Activated CD4-positive, CD25-positive, alpha-beta regulatory T cell (primary cell): ENCODE measurements at places on chromosomes 4 and X.
A peak's percentile ranks its signal among the peaks of the same experiment; 100 is the strongest.

DNA sequence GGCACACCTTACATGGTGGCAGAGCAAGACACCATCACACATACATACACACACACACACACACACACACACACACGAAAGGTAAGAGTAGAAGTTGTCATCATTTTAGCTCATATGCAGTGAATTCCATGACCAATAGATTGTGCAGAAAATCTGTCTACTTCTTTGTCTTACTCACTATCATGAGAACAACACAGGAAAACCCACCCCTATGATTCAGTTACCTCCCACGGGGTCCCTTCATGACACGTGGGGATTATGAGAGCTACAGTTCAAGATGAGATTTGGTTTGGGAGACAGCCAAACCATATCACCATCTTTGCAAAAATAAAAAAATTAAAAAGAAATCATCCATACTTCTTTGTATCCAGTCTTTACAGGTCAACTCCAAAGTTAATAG is 221.1 kb downstream of the BMPR1B start:
- DNase-seq: no peak

DNA sequence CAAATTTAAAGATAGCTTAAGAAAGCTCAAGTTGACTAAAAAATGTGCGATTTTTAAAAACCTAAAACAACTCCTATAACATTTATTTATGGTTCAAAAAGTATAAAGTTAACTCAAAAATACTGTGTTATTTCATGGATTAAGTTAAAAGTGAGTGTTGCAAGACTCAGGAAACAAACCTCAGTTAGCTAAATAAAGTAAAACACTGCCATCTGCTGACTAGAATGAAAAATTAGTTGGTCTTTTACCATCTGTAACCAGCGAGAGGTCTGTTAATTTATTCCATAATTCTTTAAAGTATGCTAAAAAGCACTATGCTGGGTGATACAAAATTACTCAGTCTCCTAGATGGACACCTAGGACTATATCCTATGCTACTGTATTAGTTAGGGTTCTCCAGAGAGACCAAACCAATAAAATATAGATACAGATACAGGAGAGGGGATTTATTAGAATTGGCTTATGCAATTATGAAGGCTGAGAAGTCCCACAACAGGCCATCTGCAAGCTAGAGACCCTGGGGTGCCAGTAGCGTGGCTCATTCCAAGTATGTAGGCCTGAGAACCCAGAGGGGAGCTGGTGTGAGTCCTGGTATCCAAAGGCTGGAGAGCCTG is 4.9 kb upstream of the WDFY3 start:
- no peak for DNase-seq

- peak; percentile 20 for DNase-seq
Measured at GRCh38 chrX:153953342-153953830, 8.9 kb upstream of the RENBP start.

- DNase-seq: no peak
Measured at GRCh38 chrX:154732421-154733065, 18.3 kb downstream of the GAB3 start.

- DNase-seq: no peak
Measured at GRCh38 chr4:121379276-121379675, 1.5 kb downstream of the QRFPR start.
